Hematopoietic multipotent progenitor cell (in vitro differentiated cells): ENCODE measurements at places on chromosomes 16 and 17. TPM values are rescaled to one million over a fixed set of nuclear protein-coding genes. Genes with fewer than 3 reads are reported as not detected.

GRCh38 chr16:76784530-76784929 is 406.5 kb upstream of the MON1B start:
- no peak for DNase-seq

DNA sequence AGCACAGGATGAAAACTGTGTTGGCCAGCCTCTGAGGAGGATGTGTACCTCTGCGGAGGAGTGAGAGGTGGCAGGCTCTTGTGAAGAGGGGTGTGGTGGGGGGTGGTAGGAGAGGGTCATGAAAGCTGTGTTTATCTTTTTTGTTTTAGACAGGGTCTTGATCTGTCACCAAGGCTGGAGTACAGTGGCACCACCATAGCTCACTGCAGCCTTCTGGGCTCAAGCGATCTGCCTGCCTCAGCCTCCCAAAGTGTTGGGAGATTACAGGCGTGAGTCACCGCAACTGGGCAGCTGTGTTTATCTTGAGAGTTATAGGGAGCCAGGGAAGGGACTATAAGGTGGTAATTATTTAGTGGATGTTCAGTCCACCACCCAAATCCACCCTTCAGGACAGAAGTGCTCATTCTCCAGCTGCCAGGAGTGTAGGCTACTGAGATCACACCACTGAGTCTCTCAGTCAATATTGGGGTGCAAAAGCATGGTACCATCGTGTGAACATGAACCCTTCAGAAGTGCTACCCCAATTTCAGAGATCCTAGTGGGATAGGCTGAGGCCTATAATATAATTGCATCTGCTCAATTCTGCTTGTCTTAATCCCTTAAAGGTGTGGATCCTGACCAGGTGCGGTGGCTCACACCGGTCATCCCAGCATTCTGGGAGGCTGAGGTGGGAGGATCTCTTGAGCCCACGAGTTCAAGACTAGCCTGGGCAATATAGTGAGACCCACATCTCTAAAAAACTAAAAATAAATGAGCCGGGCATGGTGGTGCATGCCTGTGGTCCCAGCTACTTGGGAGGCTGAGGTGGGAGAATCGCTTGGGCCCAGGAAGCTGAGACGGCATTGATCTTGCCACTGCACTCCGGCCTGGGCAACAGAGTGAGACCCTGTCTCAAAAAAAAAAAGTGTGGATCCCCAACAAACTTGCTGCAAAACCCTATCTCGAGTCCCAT is 788 bp upstream of the EXOC3L1 start:
- DNase-seq, result no peak

GRCh38 chr16:57608462-57609113 is 19.8 kb upstream of the ADGRG1 start:
- DNase-seq, result no peak

GRCh38 chr17:7915179-7915610 is 894 bp downstream of the RNF227 start:
- no peak for DNase-seq

- DNase-seq, result no peak
Measured at GRCh38 chr16:65384441-65384840, 262.6 kb upstream of the CDH11 start.

DNA sequence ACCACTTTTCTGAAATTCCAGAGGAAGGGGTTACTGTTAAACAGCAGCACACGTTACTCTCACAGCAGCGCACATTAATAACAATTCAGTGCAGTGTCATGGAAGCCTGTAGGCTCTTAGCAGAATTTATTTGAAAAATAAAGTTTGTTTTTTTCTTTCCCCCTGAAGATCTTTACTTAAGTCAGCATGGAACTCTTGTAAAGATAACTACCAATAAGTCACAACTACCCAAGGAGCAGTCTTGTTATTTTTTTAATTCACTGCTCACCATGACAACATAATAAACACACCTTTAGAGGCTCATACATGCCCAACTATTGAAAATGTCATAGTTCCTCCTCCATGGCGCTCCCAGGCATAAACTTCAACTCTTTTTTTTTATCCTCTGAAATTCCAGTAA is 31.8 kb upstream of the PSMD7 start:
- DNase-seq, result no peak

GPRC5B gene
- under 0.01 TPM for total RNA-seq

SULT1A4 gene
- 3.0 TPM for total RNA-seq

CHST5 gene
- under 0.01 TPM for total RNA-seq
